CD4-positive, alpha-beta T cell treated with Interleukin-4 for 1 hour (primary cell): ENCODE measurements at places on chromosomes 2 and 18.

- no peak for DNase-seq
Measured at GRCh38 chr2:203708846-203709396, 2.5 kb downstream of the CD28 start.

DNA sequence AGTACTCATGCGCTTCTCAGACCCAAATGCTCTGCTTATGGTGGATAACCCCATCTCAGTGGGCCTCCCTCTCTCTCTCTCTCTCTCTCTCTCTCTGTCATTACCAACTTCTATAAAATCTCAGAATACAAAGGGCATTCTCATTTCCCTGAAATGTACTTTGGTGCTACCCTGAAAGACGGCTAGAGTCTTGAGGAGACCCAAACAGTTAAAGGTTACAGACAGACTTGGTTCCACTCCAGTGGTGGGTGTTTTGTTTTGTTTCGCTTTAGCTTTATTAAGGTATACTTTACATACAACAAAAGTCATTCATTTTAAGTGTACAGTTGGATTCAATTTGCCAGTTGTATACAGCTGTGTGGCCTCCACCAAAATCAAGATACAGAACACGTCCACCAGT is 60.9 kb downstream of the BCL11A start:
- DNase-seq, result no peak

DNA sequence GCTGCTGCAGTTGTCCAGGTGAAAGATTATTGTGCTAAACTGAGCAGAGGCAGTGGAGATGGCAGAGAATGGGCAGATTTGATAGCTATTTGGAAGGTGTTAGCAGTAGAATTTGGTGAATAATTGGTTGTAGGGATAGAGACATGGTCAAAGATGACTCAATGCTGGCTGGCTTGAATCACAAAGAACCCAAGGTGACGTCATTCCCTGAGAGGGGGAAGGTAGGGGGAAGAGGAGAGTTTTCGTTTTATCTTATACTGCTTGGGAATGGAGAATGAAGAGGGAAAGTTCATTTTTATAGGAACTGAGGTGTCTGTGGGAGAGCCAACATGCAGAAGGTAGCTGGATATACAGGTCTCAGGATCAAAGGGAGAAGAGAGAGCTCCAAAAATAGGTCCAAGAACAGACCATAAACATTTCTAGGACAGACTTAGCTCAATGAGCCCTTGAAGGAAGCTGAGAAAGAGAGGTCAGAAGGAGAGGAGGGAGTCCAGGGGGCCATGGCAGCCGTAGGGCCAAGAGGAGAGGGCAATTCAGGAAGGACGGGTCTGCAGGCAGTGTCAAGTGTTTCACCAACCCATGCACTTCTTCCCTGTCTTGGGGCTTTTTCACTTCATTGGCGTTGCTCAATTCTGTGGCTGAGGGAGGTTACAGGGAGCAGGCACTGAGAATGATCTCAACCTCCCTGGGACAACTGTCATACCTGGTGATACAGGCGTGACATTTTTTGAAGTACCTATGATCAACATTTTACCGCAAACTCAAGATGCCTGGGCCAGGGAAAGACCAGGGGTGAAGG is 281.3 kb downstream of the TDRD15 start:
- DNase-seq, result no peak

DNA sequence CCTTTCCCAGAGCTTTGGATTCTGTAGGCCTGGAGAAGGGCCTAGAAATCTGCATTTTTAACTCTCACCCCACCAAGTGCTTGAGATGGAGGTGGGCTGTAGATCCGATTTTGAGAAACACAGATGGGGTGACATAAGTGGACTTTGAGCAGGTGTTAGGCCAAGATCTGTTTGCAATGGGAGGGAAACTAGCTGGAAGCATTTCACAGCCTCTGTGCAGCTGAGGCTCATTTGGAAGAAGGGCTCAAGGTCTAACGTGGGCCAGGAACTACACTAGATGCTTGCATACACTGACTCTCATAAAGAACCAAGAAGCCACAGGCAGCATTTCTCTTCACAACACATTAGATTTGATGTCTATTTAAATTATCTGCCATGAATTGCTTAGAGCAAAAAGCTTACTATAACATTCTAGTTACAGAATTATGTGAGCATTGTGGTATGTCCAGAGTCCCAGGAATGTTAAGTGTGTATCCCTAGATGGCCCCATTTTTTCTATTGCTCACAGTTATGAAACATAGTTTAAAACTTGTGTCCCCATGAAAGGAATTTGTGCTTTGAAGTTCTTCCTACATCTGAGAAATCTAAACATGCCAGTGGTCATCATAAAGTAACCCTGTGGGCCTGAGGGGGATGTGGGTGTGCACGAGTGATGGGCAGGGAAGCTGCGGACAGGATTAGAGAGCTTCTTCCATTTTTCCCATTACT is 77.2 kb downstream of the CD28 start:
- no peak for DNase-seq

DNA sequence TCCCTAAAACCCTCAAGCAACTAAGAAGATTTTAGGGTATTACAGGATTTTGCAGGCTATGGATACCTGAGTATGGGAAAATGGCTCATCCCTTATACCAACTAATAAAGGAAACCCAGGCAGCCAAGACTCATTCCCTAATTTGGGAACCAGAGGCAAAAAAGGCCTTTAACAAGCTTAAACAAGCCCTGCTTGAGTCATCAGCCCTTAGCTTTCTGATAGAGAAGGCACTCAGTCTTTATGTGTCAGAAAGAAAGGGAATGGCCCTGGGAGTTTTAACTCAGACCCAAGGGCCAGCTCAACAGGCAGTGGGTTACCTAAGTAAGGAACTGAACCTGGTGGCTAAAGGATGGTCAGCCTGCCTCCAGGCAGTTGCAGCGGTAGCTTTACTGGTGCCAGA is 96.9 kb upstream of the RMP24 start:
- DNase-seq, result no peak

DNA sequence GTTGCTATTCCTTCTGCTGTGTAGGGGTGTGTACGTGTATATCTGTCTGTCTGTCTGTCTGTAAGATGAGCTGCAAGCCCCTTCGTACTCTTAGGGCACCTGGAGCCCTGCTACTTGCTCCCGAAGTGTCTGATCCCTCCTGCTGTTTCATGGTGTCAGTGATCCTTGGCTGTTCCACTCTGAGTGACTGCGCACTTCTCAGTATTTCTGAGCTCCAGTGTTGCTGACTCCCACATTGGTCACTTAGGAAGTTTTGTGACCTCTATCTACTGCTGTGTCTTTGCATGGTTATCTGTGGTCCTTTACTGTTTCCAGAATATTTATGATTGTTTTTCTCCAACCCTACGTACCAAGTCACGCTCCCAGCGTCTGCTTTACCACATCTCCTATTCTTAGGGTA is 16.2 kb downstream of the SEMA4F start:
- DNase-seq, result no peak

- DNase-seq, result no peak
Measured at GRCh38 chr2:72780477-72780876, 45.4 kb downstream of the EXOC6B start.

DNA sequence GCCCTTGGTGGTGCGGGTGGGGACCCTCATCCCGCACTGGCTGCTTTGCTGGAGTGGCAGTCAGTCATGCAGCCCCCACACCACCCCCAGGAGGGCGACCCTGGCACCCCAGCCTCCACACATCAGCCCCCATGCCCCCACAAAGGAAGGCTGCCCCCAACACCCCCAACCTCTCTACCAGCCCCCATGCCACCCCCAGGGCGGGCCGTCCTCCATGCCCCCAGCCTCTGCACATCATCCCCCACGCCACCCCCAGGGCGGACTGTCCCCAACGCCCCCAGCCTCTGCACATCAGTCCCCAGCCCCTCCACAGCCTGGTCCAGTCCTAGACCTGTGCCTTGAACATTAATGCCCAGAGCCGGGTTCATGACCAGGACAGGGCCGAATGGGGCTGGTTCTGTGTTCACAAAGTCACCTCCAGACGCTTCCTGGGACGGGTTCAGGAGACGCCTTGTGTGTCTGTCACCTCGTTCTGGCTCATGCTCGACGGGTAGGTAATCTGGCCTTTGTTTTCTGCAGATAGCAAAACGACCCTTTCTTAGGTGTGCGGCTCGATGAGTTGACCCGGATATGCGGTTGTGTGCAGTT is 18.4 kb downstream of the D2HGDH start:
- no peak for DNase-seq

DNA sequence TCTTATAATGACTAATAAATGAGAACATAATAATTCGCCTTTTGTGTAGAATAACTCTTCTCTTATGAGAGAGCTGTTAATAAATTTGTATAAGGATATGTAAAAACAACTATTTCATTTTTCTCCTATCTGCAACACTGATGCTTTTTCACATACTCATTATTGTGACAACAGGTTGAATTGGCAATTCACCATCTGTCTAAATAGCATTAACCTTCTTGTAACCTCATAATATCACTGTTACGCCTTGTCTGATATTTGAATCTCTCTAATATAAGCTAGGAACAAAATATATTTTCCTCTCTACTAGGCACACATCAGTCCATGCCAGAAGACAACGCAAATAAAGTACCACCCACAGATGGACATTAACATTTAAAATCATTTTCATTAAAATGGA is 938.9 kb downstream of the CPS1 start:
- no peak for DNase-seq

DNA sequence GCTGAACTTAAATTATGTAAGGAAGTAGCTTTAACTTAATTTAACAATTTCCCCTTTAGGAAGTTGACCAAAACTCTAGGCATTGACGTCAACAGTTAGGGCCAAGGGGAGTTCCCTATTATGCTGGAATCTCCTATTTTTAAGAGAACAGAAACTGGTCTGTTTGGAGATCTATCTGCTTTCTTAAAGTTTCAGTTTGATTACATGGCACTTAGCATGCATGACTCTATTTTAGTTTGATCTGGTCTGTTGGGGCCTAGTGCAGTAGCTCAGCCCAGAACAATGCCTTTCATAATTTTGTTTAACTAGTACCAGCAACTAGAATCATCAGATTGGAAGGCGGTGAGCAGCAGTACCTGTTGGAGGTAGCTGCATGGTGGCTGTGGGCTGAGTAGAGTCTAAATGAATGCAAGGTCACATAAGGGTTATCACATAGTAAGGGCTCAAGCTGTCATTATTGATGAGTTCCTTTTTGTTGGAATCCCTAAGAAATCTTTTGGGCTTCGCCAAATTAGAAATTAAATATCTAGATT is 60.5 kb upstream of the ZNG1B start:
- DNase-seq, result peak; percentile 48

DNA sequence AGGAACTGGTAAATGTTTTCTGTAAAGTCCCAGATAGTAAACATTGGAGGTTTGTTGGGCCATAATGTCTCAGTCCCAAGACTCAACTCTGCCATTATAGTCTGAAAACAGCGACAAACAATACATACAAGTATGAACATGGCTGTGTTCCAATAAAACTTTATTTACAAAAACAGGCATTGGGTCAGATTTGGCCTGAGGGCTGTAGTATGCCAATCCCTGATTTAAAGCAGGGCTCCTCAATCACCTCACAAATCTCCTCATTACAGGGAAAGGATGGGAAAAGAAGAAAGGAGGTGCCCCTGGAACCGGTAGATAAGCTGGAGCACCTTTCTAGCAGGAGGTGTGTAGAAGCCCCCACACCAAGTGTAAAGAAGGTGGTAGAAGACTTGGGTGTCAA is 48.9 kb upstream of the UPP2 start:
- no peak for DNase-seq

GRCh38 chr2:159609811-159610549 is 6.4 kb downstream of the BAZ2B start:
- no peak for DNase-seq

- no peak for DNase-seq
Measured at GRCh38 chr2:3305431-3305830, 72.2 kb downstream of the EIPR1 start.

GRCh38 chr2:29295845-29296244 is 180.6 kb downstream of the CLIP4 start:
- no peak for DNase-seq

DNA sequence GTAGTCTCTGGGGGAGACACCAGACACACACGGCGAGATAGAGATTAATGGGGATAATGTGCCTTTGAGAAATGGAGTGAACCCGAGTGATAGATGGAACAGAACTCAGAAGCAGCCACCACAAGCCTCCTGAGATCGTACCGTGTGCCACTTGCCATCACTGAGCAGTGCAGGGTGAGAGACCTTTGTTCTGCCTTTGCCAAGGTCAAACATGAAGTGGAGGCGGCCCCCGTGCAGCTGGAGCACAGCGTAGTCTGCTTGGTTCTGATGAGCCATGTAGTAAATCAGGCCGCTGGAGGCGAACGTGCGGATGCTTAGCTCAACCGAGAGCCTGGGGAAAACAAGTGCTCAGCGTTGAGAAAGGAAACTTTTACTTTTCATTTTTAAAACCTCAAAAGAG is 167.0 kb downstream of the LAMA1 start:
- DNase-seq, result no peak

GRCh38 chr2:165952085-165952484 is 1.5 kb downstream of the TTC21B start:
- DNase-seq, result no peak

DNA sequence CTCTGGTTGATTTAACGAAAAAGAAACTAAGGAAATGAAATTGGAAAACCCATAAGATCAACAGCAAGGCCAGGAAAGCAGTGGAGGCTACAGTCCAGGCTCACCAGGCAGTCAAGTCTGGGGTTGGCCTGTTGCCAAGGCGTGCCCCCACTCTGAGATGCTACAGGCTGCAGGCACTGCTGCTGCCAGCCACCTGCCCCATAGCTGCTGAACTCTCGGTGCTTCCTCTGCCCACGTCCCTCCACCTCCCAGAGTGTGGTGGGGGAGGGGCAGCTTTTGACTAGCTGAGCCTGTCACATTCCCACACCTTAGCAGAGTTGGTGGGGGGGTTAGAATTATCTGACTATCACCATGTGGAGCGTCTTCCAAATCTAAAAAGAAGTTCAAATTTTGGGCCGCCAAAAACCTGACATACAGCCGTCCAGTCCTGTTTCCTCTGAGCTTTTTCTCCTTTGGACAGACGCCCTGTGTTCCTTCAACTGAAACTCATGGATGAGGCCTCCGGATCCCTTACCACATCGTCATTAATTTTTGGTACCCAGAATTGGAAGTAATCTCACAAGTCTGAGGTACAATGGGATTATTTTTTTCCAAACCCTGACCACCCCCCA is 3.9 kb upstream of the SH3RF3 start:
- DNase-seq, result no peak

- no peak for DNase-seq
Measured at GRCh38 chr2:197134206-197134605, 176.4 kb downstream of the ANKRD44 start.

- no peak for DNase-seq
Measured at GRCh38 chr2:201127152-201127511, 11.2 kb downstream of the CFLAR start.

GRCh38 chr2:25939257-25939668 is 43.0 kb downstream of the KIF3C start:
- DNase-seq, result no peak

DNA sequence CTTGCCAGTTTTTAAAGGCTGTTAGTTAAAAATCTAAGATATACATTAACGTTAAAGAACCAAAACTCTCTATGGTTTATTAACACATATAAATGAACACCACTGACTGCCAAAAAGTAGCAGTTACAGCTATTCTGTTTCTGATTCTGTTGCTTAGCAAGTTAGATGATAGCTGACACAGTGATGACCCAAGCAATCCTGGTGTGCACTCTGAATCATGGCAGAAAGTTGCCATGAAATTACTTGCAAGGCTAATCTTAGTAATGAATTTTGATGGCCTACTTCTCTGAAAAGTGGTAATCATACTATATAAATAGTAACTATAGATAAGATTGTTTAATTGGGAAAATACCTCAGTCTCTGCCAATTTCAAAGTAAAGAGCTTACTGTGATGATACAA is 57.7 kb downstream of the ROCK2 start:
- no peak for DNase-seq
